ENCODE measurements at places on chromosomes 2 and 18.

DNA sequence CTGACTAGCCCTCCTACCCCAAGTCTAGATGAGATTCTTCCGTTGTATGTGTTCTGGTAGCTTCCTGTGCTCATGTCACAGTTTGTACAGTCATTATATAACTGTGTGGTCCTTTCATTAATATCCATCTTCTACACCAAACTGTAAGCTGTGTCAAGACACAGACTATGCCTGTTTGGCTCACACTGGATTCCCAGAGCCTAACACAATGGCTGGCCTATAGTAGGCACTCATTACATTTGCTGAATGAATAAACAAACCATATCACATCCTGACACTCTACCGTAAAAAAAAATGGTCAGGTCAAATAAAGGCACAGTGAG is 72.6 kb downstream of the ANKRD44 start:
- H3K4me1 ChIP-seq: no peaks in the 10 kb centered on the region
- no peaks in the 10 kb centered on the region for H3K36me3 ChIP-seq
- no peak overlapping the region for H3K27ac ChIP-seq
- peaks cover 2% of the 10 kb centered on the region for H3K27me3 ChIP-seq

- H3K4me1 ChIP-seq: no peaks in the 10 kb centered on the region
- H3K27ac ChIP-seq: no peak overlapping the region
- no peak overlapping the region for H3K4me3 ChIP-seq
- DNase-seq: no peak
- H3K27me3 ChIP-seq: peaks cover 29% of the 10 kb centered on the region
These were observed 5.0 kb downstream of the SNED1 start for GRCh38 chr2:241003369-241003768.

DNA sequence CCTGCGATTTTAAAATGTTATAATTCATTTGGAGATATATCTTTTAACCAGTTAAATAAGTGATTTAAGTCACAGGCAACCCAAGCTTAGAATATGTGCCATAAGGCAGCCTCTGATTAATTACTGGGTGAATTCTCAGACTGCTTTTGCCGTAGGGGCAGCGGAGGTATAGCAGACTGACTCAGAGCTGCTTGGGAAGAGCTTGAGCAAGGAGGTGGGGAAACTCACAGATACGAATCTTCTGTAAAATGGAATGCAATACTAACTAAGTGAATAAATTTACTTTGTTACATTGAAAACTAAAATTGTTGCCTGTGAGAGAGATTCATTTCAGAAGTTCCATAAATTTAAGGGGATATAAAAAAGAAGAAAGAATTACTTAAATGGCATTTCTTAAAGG is 115.4 kb downstream of the KYNU start:
- no peak overlapping the region for H3K4me3 ChIP-seq
- no peak for DNase-seq
- H3K27ac ChIP-seq: peak overlapping the region; percentile 48
- no peaks in the 10 kb centered on the region for H3K36me3 ChIP-seq
- no peaks in the 10 kb centered on the region for H3K27me3 ChIP-seq

DNA sequence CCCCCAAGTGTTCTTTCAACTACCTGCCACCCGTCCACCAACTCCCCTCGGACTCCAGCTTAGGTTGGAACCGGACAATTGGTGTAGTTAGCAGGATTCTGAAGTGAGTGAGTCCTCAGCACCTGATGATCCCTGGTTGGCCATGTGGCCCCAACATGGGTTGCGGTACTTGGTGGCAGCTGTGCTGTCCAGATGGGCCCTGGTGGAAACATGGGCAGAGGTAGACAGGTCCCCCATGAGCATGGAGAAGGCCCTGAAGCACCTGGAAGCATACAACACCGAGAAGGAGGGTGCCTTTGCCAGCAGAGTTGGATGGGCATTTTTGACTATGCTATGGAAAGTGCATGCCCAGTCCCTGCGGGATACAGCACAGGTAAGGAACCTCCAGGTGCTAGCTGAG is 11.0 kb upstream of the C2orf42 start:
- H3K27ac ChIP-seq: no peak overlapping the region
- no peak for DNase-seq
- H3K27me3 ChIP-seq: no peaks in the 10 kb centered on the region
- H3K4me3 ChIP-seq: no peak overlapping the region
- H3K4me1 ChIP-seq: no peaks in the 10 kb centered on the region

DNA sequence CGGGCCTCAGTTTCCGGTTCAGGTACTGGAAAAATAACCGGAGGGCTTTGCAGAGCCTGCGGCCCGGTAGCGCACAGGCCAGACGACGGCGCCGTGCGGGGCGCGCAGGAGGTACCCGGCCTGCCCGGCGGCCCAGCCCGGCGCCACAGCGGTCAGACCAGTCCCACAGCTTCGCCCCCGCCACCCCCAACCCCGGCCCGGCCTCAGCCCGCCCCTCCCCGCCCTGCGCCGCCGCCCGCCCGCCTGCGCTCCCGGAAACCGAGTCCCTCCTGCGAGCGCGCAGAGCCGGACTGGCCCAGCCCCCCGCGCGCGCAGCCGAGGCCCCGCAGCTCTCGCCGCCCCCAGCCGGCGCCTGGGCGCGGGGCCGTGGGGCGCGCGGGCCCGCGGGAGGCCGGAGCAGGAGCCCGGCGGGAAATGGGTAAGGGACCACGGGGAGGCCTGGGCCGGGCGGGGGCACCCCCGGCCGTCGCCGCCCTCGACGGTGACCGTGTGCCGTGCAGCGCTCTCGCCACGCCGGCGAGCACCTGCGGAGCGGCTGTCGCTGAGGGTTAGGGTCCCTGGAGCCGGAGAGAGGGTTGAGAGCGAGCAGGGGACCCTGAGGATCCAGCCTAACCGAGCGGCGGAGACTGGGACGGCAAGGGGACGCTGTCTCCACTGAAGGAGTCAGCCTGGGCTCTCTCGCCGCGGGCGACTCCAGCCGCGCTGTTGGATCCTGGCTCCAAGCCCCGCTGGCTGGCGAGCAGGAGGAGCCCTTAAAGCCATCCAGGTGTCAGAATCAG is 16.5 kb upstream of the PSD4 start:
- peak overlapping the region; percentile 85 for H3K27ac ChIP-seq
- DNase-seq: peak; percentile 50
- H3K4me1 ChIP-seq: peaks cover 17% of the 10 kb centered on the region
- H3K27me3 ChIP-seq: peaks cover 2% of the 10 kb centered on the region
- H3K36me3 ChIP-seq: no peaks in the 10 kb centered on the region

GRCh38 chr2:13676269-13676668 is 956.2 kb upstream of the LRATD1 start:
- no peaks in the 10 kb centered on the region for H3K27me3 ChIP-seq
- DNase-seq: no peak
- no peak overlapping the region for H3K27ac ChIP-seq
- no peaks in the 10 kb centered on the region for H3K36me3 ChIP-seq

GRCh38 chr2:178450524-178450773 is 526 bp downstream of the PRKRA start:
- no peak for DNase-seq
- H3K36me3 ChIP-seq: peaks cover 21% of the 10 kb centered on the region
- H3K4me1 ChIP-seq: peaks cover 35% of the 10 kb centered on the region
- H3K27ac ChIP-seq: peak overlapping the region; percentile 95

GRCh38 chr2:241564596-241565410 is 6.3 kb downstream of the BOK start:
- no peak overlapping the region for H3K4me3 ChIP-seq
- no peaks in the 10 kb centered on the region for H3K27me3 ChIP-seq
- H3K36me3 ChIP-seq: peaks cover 10% of the 10 kb centered on the region
- peaks cover 42% of the 10 kb centered on the region for H3K4me1 ChIP-seq

GRCh38 chr18:61333271-61333745 is at the start of gene CDH20:
CDH20 (plus strand) TSS chr18:61333430.
- H3K4me1 ChIP-seq: peaks cover 28% of the 10 kb centered on the region
- DNase-seq: peak; percentile 40
- no peak within 1 kb of the TSS for H3K27ac ChIP-seq
- peak within 1 kb of the TSS; percentile 76 for H3K4me3 ChIP-seq
- H3K36me3 ChIP-seq: no peaks in the 10 kb centered on the region
- H3K27me3 ChIP-seq: peaks cover 61% of the 10 kb centered on the region

GRCh38 chr18:37222354-37222998 is 343.1 kb downstream of the CELF4 start:
- H3K4me3 ChIP-seq: no peak overlapping the region
- no peak overlapping the region for H3K27ac ChIP-seq
- no peak for DNase-seq
- peaks cover 7% of the 10 kb centered on the region for H3K36me3 ChIP-seq

Data from mesothelial cell of epicardium (in vitro differentiated cells).